Stimulated activated CD4-positive, alpha-beta T cell treated with anti-CD3 and anti-CD28 coated beads, Interleukin-1b, Interleukin-23, amount 100 ng/mL, for 48 hours (primary cell): ENCODE measurements at places on chromosomes 1 and 21.

- no peak for DNase-seq
These were observed 16.6 kb downstream of the CACNA1S start for GRCh38 chr1:201095581-201095980.

DNA sequence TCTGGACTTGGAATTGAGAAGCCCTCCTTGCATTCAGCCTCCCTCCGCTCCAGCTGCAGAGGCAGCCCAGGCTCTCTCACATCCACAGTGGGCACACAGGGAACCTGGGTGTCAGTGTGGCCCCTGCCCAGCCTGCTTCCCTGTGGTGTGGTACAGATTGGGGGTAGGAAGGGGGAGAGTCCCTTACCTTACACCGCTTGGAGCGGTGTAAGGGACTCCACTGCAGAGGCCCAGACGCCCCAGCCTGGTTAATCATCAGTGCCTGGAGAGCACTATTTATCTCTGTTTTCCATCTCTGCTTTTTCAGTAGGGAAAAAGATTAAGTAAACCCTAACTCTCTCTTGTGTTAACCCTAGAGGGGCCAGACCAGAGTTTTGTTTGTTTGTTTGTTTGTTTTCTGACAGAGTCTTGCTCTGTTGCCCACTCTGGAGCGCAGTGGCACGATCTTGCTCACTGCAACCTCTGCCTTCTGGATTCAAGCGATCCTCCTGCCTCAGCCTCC, 803 bp upstream of the RHBG start:
- no peak for DNase-seq

DNA sequence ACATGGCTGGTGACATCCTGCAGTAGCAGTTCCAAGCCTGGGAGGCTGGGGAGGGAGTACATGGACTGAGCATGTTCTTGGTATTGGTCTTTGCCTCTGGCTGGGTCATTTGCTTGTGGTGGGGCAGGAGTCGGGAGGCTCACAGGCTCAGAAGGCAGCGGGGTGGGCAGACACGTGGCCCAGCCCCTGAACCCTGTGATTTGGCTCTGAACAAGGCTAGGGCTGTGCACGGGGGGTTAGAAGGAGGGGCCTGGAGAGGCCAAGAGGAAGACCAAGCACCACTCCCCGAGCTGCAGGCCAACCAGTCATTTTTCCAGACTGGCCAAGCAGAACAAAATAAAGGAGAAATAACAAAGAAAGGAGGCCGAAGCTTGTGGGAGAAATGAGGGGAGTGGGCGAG, 9.7 kb upstream of the PRELP start:
- DNase-seq: no peak

GRCh38 chr1:230501849-230502248, 75.7 kb upstream of the PGBD5 start:
- no peak for DNase-seq

DNA sequence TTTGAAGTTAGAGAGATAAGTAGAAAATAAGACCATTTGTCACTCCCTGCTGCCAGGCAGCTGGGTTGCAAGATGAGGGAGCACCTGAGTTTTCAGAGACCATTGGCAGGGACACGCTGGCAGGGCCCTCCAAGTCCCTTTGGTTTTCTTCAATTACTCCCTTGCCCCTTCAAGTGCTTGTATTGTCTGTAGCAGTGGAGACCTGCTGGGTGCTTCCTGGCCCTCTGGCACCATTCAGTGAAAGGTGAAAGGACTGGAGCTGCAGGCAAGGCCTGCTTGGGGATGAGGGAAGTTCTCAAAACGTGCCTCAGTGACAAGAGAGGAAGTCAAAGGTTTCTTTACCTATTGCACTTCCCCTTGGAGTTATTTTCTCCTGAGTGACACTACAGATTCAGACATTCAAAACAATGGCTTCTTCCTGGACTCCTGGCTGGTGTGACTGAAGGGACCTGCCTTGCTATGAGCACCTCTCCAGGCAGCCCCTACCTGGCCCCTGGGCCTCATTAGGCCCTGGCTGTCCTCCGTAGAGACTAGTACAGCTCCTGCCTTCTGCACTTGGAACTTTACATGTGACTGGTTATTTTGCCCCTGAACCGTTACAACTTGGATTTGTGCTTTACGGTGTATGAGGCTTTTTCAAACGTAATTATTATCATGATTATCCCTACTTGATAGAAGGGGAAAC, 100.1 kb downstream of the C1orf21 start:
- DNase-seq: no peak

- no peak for DNase-seq
These were observed 7.0 kb upstream of the PLEKHA6 start for GRCh38 chr1:204366759-204367158.

DNA sequence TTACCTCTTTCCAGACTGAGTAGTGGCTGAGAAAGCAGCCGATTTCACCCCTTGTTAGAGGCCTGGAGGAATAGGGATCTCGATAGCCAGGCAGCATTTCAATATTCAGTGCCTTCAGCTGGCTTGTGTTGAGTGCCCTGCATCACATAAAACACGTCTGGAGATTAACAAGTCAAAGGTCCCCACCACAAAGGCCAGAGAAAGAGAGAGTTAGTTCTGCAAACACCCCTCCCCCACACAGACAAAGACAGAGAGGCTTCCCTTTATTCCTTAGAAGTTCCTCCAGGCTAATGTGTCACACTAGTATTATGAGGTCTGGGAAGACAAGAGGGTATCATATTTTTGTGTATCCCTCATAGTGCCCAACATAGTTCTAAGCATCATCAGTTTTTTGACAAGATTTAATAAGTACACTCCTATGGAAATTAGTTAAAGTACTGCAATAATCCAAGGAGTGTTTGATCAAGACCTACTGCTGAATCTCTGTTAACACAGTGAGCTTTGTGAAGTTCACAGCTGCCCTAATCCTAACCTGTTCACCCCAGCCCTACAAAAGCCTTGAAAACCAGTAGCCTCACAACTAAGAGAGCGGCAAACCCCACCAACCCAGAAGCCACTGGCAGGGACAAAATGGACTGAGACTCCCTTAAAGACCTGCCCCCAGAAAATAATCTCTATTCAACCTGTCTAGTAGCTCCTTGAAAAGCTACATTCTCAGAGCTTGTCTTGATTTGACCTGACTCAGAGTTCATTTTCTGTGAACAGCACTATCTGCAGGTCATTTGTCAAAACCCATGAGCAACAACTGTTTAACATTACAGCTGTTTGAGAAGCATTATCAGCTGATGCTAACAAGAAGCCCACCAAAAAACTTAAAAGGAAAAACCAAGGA, 91.9 kb downstream of the COLGALT2 start:
- DNase-seq: no peak

DNA sequence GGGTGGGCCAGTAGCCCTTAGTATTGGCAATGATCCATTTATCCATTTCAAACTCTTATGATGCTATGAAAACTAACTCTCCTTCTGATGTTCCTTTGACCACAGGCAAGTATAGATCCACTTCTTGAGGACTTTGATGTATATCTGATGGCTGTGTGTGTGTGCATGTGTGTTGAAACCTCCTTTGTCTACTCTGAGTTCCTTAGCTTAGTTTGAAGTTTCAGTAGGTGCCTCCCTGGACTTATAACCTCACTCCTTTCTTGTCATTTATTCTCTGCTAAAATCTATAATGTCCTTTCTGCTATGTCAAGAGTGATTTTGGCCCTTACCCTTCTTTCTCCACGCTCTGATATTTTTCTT, 409.3 kb downstream of the PRDM2 start:
- no peak for DNase-seq

- no peak for DNase-seq
These were observed 411.8 kb upstream of the DAB1 start for GRCh38 chr1:57835620-57836019.

DNA sequence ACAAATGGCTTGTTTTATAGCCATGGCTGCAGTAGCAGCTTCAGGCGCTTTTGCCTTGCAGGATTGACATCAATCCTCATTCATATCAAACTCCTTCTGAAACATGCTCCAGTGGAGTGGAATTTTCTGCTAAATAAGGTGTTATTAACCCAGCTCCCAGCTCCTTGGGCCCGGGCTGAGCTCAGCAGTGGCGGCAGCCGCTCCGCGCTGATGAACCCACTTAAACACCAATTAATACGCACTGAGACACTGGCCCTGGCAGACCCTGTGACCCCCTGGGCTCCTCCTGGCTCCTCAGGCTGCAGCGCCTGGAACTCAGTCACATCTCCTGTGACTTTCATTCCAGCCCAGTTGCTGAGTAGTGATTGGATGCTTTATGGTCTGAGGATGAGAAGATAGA, 137.4 kb upstream of the GRIK3 start:
- DNase-seq: no peak

DNA sequence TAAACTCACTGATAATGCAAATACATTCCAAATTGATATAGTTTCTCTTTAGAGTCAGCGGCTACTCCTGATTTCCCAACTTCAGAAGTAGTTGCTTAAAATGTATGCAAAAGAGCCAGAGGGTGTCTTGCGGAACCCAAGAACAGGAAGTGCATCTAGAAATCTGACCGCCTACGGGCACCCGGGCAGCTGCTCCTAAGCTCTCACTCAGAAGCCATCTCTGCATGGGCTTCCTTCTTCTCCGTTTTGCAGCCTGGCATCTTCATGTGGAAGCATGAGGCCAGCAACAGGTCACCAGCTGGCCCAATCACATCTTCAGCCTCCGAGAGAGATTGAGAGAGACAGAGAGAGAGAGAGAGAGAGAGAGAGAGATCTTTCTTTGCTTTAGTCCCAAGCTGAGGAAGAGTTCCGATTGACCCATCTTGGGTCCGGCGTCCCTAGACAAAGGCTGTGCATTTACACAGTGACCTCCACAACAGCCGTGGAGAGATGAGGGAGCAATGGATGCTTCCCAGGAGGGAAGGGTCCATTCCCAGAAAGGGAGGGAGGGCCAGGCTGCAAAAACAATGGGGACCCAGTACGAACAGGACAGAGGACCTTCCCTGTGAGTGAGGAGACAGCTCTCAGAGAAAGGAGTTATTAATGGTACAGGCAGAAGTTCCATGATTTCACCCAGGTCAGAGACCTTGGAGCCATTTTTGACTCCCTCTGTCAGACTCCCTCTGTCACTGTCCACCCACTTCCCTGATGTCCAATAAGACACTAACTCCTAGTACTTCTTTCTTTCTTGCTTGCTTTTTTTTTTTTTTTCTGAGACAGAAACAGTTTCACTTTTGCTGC, 28.2 kb upstream of the SLC30A1 start:
- DNase-seq: peak; percentile 14

DNA sequence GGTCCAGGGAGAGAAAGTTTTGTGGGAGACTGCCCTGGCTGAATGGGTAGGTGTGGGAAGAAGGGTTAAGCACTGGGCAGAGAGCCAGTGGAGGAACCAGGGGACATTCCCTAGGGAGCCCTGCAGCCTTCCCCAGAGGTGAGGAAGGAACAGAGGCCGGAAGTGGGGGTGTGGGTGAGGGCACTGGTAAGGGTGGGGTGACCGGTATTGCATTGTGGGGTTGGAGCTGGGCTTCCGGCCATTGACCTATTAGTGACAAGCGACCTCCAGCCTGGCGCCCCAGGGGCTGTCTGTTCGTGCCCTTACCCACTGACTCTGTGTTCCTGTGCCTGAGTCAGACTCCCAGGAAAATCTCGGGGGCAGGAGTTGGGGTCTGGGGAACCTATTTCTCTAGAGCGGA, 3.5 kb upstream of the TSPAN1 start:
- DNase-seq: no peak
